Right hindlimb (tissue), 1 donor: ENCODE measurements at places on chromosomes 5 and 9.

GRCh38 chr9:36891341-36891811, 142.7 kb downstream of the PAX5 start:
- DNase-seq: peak; percentile 4

- DNase-seq: no peak
These were observed 612.5 kb downstream of the EFNA5 start for GRCh38 chr5:107058235-107058634.

- no peak for DNase-seq
These were observed 164.3 kb upstream of the KLF9 start for GRCh38 chr9:70578720-70579119.

- DNase-seq: no peak
These were observed 2.0 kb upstream of the AKNA start for GRCh38 chr9:114389612-114390368.

- DNase-seq: no peak
These were observed 4.4 kb upstream of the TMEM268 start for GRCh38 chr9:114606597-114607207.

DNA sequence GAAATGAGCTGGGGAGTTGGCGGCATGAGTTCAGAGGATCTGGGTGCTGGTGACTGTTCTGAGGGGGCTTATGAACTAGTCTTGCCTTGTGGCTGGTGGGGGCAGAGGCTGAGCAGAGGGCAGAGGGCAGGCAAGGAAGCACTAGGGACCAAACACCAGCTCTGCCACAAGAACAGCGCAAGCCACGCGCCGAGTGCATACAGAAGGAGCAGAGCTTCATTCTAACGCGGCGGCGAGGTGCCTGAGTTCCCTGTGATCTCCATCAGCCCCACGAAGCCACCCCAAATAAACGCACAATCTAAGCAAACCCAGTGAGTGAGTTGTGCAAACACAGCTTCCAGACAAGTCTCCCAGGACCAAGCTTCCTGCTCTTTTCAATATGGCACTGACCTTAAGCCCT, 110.6 kb upstream of the ALDH1B1 start:
- no peak for DNase-seq

GRCh38 chr9:127566351-127567001, 45.6 kb upstream of the STXBP1 start:
- DNase-seq: no peak

DNA sequence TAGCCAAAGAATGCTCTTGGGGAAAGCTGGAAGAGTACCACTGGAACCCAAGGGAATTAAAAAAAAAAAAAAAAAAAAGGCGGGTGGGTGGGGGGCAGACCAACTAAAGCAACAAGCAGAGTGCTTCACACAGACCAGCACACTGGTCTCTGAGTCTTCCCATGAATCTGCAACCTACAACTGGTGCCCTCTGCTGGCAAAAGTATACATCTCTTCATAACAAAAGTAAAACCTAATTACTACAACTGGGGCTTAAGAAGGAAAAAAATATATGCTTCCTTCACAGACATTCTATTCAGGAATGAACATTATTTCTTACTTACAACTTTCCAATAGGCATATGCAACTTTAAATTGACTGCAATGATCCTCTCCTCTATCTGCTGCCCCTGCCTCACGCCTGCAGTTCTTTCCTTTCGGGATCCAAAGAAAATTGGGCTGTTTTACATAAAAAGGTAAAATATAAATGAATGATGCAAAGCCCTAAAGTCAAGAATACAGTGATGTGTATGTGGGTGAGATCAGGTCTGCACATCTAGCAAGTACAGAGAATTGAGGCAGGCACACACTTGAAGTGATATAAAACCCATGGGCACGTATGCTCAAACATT, 7.2 kb upstream of the KLHL3 start:
- DNase-seq: peak; percentile 52

GRCh38 chr5:174283211-174284005, 237.9 kb downstream of the NSG2 start:
- DNase-seq: no peak

GRCh38 chr9:35726931-35727330, 5.1 kb downstream of the TLN1 start:
- DNase-seq: no peak

DNA sequence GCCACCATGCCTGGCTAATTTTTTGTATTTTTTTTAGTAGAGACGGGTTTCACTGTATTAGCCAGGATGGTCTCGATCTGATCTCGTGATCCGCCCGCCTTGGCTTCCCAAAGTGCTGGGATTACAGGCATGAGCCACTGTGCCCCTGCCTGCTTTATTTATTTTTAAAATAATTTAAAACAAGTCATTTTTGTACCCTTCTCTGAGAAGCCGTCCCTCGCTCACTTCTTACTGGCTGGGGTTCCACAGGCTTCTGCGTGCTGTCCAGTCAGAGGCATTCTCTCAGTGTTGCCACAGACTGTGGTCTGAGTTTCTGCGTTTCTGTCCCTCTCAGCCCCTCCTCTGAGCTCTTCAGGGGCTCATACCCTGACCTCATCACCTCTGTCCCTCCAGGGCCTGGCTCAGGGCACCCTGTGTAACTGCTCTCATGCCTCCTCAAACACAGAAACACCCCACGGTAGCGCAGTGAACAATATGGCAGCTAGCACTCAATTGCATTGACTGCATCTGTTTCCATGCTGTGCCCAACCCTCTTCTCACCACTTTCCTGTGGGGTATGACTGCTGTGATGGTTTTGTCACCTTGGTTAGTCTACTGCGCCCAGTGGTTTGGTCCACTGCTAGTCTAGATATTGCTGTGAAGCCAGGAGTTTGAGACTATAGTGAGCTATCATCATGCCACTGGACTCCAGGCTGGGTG, 44.3 kb upstream of the SH3PXD2B start:
- no peak for DNase-seq

- no peak for DNase-seq
These were observed 244.9 kb upstream of the MVB12B start for GRCh38 chr9:126081746-126082145.

- peak; percentile 22 for DNase-seq
These were observed 86.3 kb upstream of the SLC12A2 start for GRCh38 chr5:127997201-127997704.

DNA sequence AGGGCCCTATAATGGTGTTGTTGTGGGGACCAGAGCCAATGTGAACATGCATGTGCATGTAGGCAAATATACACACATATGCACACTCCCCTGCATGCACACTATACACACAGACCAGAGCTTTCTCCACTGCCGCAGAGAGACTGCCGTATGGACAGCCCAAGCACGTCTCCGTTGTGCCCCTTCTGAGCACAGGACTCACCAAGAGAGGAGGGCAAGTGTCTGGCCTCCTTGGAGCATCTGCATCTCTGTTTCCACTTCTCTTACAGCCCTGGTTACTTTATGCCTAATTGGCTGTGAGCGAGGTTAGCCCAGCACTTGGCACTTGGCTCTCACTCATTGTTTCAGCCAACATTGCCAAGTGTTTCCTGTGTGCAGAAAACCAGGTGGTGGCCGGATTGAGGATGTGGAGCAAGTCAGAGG, 30.4 kb downstream of the CSF2 start:
- DNase-seq: no peak

DNA sequence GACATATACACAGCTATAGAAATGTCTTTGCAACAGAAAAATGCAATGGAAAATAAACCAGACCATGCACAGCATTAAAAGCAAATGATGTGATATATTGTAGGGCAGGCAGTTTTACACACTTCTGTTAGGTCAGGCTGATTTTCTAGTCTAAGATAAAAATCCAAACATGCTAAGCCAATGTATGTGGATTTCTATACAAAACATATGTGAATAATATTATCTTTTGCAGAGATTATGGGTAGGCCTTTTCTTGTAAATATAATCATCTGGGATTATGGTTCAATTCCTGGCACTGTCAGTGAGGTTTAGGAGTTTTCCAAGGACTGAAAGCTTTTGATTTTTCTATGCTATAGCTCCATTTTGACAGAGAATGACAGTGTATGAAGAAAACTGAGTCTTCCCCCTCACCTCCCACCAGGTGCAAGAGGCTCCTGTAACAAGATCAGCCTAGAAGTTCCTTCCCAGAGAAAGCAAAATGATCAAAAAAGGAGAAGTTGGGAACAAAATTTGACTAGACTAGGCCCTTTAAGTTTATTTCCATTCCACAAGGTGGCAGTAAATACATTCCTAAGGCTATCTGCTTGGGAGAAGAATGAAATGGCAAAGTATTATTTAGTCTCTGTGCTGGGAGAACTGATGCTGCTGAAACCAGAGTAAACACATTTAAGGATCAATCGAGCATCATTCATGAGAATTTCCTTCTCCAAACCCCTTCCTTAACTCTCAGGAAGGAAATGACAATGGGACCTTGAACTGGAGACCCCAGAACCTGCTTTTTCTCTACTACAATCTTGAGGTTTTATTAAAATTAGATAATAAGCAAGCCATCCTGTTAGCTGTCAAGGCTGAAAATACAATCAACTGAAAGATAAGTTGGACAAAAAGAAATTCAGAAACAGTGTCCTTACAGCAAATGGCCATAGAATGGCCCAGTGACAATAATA, 133.0 kb upstream of the TUT7 start:
- no peak for DNase-seq

- DNase-seq: peak; percentile 63
These were observed 198.9 kb downstream of the NXNL2 start for GRCh38 chr9:88733651-88734421.

DNA sequence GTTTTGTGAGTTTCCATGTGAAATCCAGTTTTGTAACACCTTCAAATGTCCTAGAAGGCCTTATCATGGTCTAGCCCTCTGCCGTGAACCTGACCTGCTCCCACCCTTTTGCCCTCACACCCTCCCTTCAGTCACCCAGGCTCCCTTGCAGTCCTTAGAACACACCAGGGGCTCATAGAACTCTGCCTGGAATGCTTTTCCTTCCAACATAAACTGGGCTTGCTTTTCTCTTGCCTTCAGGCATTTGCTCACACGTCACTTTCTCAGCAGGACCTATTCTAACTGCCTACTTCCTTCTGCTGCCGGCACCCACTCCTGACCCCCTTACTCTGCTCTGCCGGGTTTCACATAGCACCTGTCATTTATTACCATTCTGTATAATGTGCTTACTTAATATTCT, 111.9 kb downstream of the PDE8B start:
- DNase-seq: no peak

DNA sequence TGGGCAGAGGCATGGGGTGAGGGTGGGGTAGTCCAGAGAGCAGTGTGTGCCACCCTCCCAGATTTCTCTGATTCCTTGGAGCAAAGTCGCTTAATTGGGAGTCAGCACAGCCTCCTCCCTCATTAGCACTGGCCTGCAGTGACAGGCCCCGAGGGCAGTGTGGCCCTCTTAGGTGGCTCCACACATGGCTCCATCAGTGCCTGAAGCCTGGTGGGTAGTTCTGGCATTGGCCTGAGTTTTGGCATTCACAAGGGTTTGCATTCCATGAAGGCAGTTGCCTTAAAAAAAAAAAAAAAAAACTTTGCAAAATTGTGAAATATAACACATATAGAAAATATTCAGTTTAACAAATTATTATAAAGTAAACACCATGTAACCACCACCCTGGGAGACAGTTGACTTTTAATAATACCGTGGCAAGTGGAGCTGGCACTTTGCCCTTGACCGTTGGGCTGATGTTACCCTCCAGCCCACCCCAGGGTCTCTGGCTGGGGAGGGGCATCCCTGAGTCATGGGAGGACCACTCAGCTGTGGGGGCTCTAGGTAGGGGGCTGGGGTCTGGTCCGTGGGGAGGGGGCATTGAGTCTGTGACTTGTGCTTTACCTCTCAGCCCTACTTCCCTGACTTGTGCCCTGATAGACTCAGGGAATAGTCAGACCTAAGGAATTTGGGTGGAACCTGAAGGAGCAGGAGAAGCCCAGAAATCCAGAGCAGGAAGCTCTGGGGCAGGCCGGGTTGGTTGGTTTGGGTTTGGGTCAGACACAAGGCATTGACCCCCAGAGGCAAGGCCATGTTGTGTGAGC, 51.3 kb upstream of the PITX1 start:
- DNase-seq: no peak

DNA sequence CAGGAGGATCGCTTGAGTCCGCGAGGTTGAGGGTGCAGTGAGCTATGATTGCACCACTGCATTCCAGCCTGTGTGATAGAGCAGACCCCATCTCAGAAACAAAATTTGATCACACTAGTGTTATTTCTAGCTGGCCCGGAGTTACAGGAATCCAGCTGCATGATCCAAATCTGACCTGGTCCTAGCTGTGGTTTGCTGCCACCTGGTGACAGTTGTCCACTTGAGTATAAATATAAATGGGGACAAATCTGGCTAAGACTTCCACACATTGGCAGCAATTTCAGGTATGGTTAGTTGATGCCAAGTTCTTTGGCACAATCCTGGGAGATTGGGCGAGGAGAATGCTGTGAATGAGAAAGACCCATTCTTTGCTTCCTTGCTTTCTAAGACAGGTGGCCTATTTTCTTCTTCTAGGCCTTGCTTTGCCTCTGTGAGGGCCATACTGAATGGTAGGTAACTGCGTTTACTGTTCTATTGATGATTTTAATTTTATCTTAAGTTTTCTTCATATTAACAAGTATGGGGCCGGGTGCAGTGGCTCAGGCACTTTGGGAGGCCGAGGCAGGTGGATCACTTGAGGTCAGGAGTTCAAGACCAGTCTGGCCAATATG, 35.4 kb downstream of the UBE2R2 start:
- peak; percentile 52 for DNase-seq

DNA sequence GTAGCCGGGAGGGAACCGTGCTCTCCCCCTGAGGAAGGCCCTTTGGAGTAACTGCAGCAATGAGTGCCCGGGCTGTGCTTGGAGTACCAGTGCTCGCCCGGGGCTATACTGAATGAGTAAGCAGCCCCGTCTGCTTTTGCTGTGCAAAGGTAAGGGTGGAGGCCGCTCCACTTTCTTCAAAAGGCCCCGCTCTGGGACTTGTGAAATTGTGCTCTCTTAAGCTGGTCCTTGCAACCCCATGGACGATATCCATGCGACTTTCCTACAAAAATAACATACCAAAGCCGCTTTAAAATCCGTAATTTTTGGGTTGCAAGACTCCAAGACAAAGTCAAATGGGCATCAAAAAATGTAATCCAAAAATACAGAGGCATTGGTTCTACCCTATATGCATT, 578 bp upstream of the TNFAIP8 start:
- DNase-seq: no peak

GRCh38 chr5:132228241-132229035, 785 bp upstream of the P4HA2 start:
- peak; percentile 69 for DNase-seq

DNA sequence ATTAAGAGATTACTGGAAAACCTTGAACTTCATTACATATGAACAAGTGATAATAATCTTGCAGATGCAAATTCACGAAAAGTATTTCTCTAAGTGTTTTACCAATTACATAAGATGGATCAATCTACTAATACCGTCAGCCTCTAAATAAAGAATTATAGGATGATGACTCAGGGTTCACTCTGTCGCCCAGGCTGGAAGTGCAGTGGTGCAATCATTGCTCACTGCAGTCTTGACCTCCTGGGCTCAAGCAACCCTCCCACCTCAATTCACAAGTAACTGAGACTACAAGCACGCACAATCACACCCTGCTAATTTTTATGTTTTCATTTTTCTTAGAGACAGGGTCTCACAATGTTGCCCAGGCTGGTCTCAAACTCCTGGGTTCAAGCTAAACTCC, 56.1 kb downstream of the CHD1 start:
- no peak for DNase-seq

DNA sequence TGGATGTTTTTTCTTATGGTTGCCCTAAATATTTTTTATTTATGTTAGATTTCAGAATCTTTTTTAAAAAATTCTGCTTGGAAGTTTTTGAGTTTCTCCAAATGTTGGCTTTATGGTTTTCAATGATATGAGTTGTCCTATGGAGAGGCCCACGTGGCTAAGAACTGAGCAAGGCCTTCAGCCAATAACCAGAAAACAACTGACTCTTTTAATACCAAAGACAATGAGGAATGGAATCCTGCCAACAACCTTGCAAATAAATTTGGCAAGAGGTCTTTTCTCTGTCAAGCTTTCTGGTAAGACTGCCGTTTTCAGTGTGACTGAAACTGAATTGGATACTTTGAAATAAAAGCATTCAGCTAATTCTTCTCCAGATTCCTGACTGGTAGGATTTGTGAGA, 1740.1 kb upstream of the WWC1 start:
- no peak for DNase-seq
